ENCODE measurements at places on chromosomes 2 and 18.
A peak's percentile ranks its signal among the peaks of the same experiment; 100 is the strongest.

DNA sequence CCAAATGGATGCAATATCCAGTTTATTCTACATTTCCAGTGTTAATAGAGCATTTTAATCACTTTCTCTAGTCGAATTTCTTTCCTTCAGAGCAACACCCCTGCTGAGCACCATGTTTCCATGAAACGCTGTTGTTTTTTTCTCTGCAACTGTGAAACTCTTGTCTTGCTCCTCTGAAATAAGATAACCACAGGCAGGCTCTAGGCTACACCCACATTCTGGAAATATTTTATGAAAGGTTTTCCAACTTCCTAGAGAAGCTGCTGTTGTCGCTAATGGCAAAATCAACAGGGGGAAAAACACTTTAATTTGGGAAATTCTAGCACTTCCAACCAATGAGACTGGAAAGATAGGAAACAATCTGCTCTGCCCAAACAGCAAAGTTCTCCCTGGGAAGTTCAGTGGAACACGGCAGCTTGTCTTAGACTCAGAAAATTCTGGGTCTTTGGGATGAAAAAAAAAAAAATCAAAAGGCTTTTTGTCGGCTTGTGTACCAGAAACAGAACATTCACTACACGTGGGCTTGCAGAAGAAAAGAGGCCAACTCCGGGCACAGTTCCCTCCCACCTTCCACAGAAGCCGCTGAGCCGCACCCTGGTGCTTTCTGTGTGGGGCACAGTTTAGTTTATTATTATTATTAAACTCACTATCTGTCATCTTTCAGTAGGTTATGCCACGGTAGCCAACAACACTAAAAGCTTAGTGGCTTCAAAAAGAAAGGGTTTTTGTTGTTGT, 98.7 kb downstream of the MMADHC start:
- DNase-seq: no peak

- DNase-seq: no peak
These were observed 286.4 kb upstream of the CNTNAP5 start for GRCh38 chr2:123738643-123739042.

- no peak for DNase-seq
These were observed 78.4 kb downstream of the NCKAP5 start for GRCh38 chr2:133489641-133490410.

- no peak for DNase-seq
These were observed 4.5 kb upstream of the GDF7 start for GRCh38 chr2:20662308-20662937.

DNA sequence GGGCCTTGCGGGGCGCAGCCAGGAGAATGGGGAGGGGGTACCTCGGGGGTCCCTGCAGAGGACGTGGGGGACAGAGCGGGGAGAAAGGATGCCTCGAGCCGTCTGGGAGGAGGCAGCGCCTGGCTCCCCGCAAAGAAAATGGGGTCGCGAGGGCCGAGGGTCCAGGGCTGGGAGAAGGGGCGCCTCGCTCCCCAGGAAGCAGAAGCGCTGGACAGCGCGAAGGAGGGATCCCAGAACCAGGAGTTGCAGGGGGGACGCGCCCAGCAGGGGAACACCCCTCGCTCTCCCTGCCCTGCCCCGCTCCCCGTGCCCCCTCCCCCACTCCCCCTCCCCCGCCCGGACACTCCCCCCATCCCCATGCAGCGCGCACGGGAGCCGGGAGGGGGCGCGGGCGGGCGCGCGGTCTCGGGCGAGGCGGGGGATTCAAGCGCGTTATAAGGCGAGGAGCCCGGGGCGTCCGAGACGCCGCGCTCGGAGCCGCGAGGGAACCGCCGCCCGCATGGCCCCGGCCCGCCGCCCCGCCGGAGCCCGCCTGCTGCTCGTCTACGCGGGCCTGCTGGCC, at the start of gene ERFE:
Gene ERFE, plus strand, starts transcription at position 462 of the 562 bp plus-strand sequence. Its CDS starts 38 bp downstream, at position 500.
- DNase-seq: no peak

DNA sequence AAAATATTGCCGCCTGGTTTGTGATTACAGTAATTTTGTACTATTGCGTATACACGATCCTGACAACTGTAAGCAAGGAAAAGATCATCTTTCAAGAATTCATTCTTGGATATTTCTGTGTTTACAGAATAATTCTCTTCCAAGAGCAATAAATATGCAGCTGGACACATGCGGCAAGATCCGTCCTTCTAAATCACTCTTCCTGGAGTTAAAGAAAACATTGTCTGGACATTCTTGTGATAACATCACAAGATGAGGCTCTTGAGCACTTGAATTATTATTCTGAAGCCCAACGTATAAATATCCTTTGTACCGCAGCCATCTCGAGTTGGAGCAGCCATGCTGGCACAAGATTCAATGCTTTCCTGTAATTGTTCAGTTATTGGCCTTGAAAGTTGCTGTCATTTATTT, 9.9 kb downstream of the FHL2 start:
- DNase-seq: peak; percentile 93

- DNase-seq: no peak
These were observed 89.0 kb upstream of the PPP1CB start for GRCh38 chr2:28662468-28663181.

DNA sequence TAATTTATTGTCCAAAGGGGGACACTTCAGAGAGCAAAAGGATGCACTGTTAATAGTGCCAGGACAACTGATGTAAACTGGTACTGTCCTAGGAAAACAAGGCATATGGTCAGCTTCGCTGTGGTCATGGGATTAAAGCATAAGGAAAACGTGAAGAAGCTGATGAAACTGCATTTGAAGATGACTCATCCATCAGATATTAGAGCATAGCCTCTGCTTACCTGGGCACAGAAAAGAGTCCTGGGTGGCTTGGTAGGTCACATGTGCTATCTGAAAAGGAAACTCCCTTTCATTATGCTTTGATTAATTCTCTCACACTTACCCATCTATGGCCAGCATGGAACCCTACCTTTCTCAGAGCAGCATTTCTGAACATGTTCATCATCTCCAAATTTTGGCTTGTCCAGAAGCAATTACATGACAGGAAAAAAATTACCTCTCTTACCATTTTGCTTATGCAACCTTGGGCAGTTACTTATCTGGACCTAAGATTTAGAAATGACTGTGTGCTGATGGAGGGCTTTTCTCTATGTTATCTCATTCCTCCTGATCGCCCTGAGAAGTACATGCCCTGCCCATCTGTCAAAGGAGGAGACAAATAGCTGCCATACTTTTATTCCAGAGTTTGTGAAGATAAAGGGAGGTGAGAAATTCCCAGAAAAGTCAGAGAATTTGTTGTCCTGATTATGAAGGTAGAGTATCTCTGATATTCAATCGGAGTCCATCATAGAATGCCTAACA, 275.3 kb upstream of the SLC14A2 start:
- no peak for DNase-seq

DNA sequence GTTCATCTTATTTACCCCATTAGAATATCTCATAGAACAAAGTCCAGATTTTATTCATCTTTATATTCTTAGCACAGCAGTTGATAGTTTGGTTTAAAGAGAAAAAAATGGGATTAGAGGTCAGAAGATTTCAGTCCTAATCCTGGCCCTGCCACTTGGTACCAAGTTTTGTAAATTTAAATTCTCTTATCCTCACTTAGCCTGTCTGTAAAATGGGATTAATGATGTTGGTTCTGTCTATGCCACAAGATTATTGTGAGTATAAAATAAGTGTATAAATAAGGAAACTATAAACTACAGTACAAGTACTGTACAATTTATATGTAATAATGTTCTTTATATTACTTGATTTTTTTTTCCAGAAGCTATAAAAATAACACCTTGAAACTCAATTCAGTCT, 17.1 kb upstream of the DRC1 start:
- no peak for DNase-seq

- peak; percentile 24 for DNase-seq
These were observed 271.5 kb upstream of the MMADHC start for GRCh38 chr2:149858901-149859634.

DNA sequence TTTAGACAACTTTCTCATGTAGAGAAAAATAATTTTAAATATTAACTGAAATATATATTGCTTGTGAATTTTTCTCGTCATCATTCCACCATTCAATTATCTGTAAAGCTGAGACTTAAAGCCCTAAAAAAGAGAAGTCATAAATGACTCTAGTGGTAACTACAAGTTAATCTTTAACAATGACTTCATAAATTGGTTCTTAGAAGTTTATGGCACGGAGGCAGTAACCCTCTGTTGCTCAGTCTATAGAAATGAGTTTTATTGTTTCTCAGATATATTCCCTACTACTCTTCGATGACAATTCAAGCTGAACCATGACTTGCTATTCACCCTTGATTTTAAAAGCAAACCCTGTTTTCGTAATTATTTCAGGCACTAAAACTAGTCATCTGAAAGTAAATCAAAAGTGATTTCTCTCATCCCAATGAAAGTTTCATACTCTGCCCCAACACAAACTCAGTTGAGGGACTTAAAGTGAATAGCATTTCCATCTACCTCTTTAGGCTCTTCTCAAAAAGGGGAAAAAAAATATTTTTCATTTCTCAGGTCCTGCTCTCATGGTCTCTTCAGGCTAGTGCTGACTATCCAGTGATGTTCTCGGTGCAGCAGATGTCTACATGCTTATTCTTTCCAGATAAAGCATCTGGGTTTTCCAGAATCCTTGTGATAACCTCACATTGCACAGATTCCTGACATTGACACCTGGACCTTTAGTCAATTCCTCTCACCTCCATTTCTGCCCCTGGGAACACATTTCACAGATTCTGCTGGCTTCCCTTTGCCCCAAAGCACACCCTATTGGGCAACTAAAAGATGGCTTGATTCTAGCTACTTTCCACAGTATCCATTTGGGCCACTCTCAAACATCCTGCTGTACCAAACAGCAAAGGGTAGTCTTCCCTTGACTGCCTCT, 207.8 kb upstream of the LRATD1 start:
- DNase-seq: no peak

Data from smooth muscle cell of the brain vasculature (primary cell).